Dermis blood vessel endothelial cell (primary cell): ENCODE measurements at places on chromosomes 4 and X.
A peak's percentile ranks its signal among the peaks of the same experiment; 100 is the strongest.

DNA sequence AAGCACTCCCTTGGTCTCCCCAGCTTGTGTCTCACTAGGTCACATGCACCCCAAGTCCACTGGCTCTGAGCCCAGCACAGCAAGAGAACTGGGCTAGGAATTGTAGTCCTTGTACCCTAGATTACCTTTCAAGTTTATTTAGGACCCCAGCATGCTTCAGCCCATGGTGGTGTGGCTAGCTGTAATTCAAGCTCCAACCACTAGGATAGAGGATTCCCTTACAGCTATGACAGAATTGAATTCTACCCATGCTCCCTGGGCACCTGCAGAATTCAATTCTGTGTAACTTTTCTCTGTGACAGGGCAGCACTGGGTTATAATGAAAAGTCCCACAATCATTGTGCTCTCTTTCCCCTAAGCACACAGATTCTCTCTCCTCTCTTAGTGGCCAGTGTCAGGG, 253.8 kb upstream of the DMD start:
- no peak for DNase-seq

DNA sequence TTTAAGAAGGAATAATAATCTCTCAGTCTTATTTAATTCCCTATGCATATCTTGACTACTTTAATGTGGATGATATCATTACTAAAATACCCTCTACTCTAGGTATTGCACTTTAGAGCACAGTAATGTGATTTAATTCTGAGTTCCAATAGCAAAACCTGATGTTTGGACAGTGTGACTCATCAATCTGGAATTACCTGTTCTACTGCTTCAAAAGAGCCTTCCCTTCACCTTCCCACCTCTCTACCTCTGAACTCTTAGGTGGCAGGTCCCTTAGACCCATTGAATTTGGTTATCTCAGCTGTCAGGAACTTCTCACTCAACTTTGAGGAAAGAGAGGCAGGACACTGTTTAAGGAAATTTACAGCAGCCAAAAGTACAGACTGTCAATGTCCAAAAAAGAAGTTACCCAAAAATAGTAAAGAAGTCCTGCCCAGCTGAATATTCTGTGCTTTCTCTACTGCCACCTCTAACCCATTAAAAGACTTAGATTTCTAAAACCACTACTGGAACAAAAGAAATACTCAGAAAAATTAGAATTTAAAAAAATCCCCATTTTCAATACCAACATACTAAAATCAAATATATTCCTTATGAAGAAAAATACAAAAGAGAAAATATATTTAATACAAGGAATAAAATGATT, 123.1 kb upstream of the GPM6A start:
- DNase-seq: no peak

GRCh38 chr4:125482822-125483221, 168.1 kb downstream of the FAT4 start:
- DNase-seq: no peak

- no peak for DNase-seq
Measured at GRCh38 chr4:27366104-27366823, 505.6 kb downstream of the STIM2 start.

DNA sequence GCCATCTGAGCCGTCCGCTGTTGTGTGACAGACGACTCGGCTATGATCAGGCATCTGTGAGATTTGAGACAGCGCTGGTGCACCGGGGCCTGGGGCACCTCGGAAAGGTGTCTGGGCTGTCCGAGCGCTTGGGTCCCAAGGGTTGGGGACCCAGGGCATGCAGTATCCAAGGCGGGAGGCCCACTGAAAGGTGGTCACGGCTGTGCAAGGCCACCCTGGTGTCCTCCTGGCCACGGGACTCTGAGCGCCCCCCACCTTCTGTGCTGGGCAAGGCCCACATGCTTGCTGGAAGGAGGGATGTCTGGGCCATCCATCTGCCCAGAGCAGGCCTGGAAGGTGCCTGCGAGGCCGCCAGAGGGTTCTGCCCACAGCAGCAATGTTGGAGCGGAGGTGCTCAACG, 19.9 kb downstream of the TACC3 start:
- no peak for DNase-seq

DNA sequence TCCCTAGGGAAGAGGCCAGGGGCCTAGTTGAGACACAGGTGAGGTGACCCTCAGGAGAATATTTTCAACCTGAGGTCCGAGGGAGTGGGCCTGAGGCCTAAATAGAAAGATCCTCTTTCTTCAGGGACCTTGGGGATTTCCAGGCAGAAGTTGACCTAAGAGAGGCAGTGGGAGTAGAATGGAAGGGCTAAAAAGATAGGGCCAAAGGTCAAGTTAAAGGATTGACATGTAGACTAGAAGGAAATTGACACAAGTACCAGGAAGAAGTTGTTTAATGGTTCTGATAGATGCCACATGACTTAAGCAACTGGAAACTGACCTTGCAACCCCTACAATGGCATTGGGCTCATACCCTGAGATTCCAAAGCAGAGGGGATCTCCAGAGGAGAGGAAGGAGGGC, 76.9 kb downstream of the SHROOM3 start:
- DNase-seq: no peak

- no peak for DNase-seq
Measured at GRCh38 chr4:106530024-106530361, 161.4 kb upstream of the GIMD1 start.

- peak; percentile 12 for DNase-seq
Measured at GRCh38 chr4:663438-664428, 10.3 kb downstream of the ATP5ME start.

DNA sequence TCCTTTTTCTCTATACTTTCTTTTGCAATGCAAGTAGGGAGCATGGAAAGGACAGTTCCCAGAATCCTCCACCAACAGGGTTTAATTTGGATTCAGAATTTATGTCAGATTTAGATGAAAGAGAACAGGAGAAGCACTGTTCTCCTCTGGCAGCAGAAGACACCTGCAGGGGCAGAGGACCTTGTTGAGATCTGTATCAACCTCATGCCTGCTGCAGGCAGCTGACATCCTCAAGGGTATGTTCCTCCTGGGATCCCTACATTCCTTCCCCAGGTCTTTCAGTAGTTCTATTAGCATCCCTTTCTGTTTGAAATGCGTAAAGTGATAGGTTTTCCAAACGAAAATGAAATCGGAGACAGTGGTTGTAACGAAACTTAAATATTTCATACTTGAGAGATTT, 10.6 kb upstream of the GUCY1A1 start:
- DNase-seq: no peak

- DNase-seq: no peak
Measured at GRCh38 chr4:24588216-24588954, 4.0 kb upstream of the DHX15 start.

DNA sequence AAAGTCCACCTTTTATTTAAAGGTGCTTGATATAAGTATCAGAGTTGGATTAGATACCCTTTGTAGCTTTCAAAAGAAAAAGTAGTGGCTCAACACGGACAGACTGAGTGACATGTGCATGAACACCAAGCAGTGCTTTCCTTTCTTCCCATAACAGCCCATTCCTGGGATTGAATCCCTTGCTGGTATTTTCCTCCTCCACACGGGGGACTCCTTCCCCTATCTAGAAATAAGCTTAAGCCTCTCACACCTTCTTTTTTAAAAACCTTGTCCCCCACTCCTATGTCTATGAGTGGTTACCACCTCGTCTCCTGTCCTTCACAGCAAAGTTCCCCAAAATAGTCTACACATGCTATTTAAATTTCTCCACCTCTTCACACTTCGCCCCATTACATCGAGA, 5.1 kb downstream of the AP1S2 start:
- DNase-seq: peak; percentile 37

- DNase-seq: peak; percentile 62
Measured at GRCh38 chr4:17168571-17168970, 270.1 kb upstream of the LDB2 start.

- DNase-seq: no peak
Measured at GRCh38 chr4:48756689-48757220, 23.3 kb downstream of the FRYL start.

DNA sequence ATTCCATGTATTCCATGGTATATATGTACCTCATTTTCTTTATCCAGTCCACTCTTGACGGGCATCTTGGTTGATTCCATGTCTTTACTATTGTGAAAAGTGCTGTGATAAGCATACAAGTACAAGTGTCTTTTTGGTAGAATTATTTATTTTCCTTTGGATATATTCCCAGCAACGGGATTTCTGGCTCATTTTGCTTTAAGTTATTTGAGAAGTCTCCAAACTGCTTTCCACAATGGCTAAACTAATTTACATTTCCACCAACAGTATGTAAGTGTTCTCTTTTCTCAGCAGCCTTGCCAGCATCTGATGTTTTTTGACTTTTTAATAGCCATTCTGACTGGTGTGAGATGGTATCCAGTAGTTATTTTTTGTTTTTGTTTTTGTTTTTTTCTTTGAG, 17.6 kb upstream of the FAT4 start:
- no peak for DNase-seq

DNA sequence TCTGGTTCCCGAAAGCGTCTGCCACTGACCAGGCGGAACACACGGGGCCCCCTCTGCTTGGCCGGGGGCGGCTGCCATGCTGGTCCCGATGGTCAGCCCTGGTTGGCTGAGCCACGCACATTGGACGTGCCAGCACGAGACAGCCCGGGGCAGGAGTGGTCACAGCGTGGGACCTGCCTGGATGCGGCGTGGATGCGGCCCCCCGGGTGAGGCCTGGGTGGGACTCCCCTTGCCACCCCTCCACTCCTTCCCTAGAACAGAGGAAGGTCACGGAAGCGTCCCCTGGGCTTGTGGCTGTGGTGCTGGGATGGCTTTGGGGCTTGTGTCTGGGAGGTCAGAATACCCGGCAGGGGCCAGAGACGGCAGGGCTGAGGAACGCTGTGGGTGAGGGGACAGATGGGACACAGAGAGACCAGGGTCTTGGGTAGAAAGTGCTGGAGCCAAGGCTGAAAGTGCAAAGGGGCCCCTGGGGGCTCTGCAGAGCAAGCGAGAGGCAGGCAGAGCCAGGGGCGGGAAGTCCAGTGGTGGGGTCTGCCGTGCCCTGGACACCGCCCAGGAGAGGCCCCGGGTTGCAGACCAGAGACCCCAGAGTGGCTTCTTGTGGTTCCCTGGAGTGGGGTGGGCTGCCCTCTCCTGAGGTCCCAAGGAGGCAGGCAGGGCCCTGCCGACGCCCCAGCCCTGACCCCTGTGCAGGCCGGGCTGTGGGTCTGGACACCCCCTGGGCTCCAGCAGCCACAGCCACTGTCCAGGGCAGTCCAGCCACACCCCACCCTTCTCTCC, 8.6 kb upstream of the CPLX1 start:
- DNase-seq: no peak

- DNase-seq: no peak
Measured at GRCh38 chr4:57679969-57680368, 569.8 kb upstream of the IGFBP7 start.
